ENCODE measurements at places on chromosomes 7 and 10.
A peak's percentile ranks its signal among the peaks of the same experiment; 100 is the strongest.

- no peak for DNase-seq
Measured at GRCh38 chr10:21260066-21260465, 265.4 kb downstream of the SKIDA1 start.

- no peak for DNase-seq
Measured at GRCh38 chr7:82032901-82033300, 263.1 kb upstream of the HGF start.

DNA sequence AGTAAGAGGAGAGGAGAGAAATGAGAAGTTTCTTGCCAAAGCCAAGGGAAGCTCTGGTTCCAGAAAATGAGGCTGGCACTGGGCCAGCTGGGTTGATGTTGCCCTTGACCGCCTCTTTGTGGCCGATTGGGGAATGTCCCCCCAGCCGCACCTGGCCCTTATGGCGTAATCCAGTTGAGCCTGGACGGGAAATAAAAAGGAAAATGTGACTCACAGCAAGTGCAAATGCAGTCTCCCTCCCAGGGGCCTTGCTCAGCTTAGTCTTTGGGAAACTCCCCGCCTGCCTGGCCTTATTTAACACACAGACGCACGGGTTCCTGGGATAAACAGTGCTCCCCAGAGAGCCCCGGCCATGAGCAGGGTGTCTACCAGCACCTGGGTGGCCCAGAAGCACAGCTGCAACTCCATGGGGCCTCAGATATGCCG, 174.8 kb downstream of the KIAA1217 start:
- peak; percentile 100 for DNase-seq

GRCh38 chr7:151553356-151553755, 33.7 kb upstream of the RHEB start:
- DNase-seq: no peak

DNA sequence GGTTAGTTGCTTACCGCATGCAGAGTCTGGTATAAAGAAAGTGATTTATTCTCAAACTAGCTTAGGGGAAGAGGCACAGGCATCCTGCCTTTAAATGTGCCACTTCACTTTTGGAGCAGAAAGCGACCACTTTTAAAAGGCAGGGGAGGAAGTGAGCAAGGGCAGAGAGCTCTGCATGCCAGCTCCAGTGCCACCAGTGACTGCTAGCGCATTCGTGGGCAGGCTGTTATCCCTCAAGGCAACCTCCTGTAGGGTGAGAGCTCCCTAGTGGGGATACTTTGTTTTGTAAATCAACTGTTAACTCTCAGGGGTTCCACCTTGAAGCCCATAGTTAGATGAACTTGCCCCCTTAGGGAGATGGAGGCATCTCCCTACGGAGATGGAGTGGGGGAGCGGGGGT, 29.4 kb upstream of the GRB10 start:
- no peak for DNase-seq

DNA sequence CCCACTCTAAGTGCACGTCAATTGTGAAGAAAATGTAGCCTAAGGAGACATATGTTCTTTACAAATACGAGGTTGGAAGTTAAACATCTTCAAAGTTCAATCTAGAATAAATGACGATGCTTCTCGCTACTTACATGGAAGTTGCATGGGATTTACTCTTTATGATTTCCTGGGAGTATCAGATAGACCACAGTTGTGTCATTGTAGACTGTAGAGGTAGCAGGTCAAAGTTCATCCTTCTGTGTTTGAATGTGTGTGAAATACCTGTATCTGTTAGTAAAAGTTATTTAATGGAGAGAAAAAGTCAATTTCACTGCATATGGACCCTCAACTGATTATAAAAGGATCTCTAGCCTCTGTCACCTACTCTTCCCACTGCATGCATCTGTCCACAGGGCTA, 112.6 kb downstream of the C1GALT1 start:
- no peak for DNase-seq

GRCh38 chr7:91683823-91684222, 196.7 kb downstream of the MTERF1 start:
- DNase-seq: peak; percentile 86

DNA sequence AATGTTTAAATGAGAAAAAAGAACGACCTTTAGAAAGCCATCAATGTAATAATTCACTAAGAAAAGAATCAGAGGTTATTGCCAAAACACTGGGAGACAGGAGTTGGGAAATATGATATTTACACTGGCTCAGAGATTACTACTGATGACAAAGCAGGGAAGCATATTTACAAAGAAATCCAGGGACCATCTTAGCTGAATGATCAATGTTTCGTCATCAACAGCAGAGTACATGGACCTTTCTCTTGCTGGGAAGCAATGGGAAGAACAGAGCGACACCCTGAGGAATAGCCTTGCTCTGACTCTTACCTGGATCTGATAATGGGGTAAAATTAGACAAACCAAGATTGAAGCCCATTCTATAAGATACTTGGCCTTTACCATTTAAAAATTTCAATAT, 1293.5 kb downstream of the XPNPEP1 start:
- peak; percentile 41 for DNase-seq

DNA sequence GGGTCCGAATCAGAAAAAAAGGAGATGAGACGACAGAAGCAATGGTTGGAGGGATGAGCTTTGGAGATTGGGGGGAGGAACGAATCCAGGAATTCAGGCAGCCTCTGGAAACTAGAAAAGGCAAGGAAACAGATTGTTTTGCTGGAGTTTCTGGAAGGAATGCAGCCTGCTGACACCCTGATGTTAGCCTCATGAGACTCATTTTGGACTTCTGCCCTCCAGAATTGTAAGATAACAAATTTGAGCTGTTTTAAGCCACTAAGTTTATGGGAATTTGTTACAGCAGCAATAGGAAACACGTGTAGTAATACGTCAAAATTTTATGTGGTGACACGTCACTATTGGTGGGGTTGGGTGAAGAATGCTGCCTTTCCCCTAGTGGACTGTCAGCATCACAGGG, 25.6 kb upstream of the NPS start:
- no peak for DNase-seq

- no peak for DNase-seq
Measured at GRCh38 chr7:136228171-136228570, 251.0 kb upstream of the MTPN start.

DNA sequence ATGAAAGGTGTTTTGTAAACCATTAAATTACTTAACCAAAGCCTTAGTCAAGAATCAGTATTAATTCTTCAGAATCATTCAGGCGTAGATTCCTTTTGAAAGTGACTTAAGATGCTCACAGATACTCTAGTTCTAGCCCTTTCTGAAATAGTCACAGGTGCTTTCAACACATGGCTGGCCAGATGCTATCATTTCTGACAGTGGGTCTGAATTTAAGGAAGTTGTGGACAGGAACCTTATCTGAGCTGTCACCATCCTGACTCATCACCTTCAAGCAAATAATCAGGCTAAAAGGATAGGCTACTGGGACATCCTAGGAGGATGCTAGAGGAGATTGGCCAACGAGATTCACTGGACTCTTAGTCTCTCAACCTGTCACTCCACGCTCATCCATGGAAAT, 501.5 kb downstream of the LRMDA start:
- DNase-seq: no peak

DNA sequence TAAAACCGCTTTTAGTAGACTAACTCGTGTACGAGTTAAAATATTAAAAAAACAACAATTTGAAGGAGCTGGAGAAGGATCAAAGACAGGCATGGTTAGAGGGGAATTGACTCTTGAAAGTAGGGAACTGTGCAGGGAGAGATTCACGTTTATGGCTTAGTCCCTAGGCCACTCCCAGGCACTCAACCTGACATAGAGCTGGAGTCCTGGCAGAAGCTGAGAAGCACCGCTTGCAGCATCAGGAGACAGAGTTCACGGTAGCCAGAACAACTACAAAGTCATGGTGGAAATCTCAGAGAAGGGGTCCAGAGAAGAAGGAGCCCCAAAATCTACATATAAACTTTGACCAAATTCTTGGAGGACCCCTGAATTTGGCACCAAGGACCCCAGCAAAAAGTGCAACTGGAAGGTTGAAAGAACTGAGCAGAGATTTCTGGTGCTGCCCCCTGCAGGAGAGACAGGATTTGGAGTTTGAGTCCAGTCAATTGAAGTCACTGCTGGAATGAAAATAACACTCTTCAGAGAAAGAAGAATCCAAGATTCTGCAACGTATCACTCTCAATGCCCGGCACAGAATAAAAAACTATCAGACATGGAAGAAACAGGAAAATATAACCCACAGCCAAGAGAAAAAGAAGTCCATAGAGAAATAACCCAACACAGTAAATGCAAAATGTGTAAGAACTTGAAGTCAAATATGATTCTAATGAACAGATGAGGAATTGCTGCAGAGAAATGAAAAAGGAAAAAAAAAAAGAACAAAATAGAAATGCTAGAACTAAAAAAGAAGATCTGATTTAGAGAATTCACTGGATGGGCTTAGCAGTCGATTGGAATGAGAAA, 493.3 kb upstream of the PODXL start:
- peak; percentile 56 for DNase-seq

DNA sequence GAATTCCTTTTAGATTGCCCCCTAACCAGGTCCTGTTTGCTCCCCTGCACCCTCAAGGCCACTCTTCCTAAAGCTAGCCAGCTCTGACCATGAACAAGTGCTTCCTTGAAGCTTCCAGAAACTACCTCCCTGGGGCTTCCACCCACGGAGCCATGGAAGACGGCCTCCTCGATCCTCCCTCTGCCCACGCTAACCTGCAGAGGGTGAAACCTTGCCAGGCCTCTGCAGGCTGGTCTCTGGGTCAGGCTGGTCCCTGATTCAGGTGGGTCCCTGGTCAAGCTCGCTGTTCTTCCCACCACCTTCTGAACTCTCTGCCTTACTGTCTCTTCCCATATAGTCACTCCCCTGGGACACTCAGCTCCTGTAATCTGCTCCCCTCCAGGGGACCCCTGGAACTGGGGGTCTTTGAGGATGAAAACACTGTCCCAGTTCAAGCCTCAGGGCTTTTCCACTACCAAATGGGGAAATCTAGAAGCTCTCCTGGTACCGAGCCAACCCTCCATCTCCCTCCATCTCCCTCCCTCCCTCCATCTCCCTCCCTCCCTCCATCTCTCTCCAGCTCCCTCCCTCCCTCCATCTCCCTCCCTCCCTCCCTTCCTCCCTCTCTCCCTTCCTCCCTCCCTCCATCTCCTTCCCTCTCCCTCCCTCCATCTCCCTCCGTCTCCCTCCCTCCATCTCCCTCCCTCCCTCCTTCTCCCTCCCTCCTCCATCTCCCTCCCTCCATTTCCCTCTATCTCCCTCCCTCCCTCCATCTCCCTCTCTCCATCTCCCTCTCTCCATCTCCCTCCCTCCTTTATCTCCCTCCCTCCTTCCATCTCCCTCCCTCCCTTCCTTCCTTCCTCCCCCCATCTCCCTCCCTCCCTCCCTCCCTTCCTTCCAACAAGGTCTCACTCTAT, 2.9 kb downstream of the MLXIPL start:
- no peak for DNase-seq

GRCh38 chr10:110410329-110411046, 87.2 kb upstream of the DUSP5 start:
- DNase-seq: peak; percentile 94

DNA sequence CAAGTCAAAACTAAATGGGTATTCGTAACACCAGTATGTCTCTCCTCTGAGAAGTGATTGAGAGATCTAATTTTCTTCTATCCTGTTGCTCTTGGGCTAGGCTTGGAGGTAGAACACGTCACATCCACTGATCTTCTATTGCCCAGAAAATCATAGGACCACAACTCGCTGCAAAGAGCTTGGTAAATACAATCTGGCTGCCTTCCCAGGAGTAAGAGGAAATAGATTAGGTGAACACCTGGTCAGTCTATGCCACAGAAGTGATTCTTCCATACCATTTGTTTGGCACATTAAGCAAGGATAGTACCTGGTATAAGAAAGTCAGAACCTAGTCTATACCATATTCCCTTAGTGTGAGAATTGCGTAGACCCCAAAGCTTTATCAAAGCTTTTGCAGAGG, 129.3 kb upstream of the PHYHIPL start:
- no peak for DNase-seq

DNA sequence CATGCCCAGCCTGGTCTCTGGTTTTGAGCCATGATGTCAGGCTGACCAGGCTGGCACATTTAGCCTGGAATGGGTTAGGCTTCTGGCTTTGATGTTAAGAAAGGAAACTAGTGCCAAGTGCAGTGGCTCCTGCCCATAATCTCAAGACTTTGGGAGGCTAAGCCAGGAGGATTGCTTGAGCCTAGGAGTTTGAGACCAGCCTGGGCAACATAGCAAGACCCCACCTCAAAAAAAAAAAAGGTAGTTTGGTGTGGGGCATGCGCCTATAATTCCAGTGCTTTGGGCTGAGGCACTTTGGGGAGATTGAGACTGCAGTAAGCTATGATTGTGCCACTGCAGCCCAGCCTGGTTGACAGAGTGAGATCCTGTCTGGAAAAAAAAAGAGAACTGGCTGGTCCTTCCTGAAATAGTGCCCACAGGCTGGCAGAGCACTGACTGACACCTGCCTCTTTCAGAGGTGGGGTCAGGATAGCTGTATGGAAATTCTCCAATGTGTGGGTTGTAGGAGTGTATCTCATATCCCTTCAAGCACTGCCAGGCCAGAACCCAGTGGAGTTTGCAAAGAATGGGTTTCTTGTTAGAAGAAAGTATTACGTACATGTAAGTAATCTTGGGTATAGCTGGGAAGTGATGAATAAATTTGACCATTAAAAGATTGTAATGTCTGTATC, 61.3 kb downstream of the KAT6B start:
- no peak for DNase-seq

Data from choroid plexus epithelial cell (primary cell).